ENCODE measurements at places on chromosomes 6 and 20.

DNA sequence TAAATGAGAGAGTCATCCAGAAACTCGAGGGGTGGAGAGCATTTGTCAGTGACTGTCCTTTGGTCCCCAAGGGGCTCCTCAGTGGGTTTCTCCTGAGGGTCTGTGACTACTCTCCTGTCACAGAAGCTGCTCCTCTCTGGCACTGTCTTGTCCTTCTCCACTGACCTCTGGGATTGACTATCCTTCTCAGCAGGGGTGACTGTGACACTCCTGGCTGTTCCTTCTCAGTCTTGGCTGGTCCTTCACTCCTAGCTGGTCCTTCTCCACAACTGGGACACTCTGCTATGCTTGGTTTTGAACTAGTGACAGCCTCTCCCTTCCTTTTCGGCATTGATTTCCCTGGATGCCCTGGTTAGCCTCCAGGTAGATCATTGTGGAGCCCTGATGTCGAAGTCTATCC lies 33.5 kb downstream of the DYNLT1 start:
- DNase-seq, result no peak

GRCh38 chr6:68726337-68726736 lies 91.3 kb downstream of the ADGRB3 start:
- DNase-seq, result no peak

DNA sequence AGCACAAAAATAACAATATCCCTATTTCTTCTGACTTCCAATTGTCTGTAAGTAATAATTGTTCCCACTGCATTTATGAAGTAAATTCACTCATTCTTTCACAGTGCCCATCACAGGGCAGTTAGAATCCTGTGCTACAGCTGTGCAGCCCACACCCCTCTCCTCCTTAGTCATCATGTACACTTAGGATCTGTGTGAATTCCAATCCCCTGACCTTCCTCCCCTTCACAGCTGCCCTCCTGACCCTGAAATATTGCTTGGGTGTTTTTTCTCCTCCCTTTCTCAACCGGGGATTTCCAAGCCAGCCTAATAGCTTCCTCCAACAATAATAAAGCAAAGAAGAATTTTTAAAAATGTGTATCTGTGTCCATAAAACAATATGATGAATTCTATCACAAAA lies 91.5 kb upstream of the BEND6 start:
- DNase-seq, result no peak

DNA sequence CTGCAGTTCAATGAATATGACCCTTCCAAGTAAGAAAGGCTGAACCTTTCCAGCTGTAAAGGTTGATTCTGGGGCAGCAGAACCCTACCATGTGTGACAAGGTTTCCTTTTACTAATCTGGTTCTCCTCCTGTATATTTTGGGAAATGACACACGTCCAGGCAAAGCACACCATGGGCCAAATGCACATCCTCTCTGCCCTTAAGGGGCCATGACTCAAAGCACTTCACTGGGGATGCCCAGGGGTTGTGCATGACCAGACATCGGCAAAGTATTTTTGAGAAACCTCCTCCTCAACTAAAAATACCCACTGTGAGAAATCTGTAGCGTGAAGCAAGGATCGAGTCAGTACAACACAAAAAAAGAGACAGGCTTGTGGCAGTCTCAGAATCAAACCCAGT lies 174.7 kb downstream of the BACH2 start:
- no peak for DNase-seq

DNA sequence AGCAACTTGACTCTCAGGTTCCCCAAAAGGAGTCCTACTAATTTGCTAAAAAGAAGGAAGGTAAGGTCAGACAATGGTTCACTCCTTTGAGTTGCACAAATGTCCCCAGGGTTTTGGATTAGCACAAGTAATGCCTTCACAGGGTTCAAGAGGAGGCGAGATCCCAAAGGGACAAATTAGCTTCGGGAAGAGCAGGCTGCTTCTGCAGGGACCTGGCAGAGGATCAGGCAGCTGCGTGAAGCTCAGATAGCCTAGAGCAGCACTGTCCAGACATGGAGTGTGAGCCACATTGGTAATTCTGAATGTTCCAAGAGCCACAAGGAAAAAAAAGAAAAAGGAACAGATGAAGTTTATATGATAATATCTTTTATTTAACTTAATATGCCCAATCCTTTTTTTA lies 115.4 kb downstream of the CFAP61 start:
- DNase-seq, result no peak

GRCh38 chr6:28105245-28105639 lies 19.2 kb upstream of the ZSCAN16 start:
- no peak for DNase-seq

- DNase-seq, result no peak
These were observed 200.9 kb downstream of the EDN1 start for GRCh38 chr6:12490904-12491571.

DNA sequence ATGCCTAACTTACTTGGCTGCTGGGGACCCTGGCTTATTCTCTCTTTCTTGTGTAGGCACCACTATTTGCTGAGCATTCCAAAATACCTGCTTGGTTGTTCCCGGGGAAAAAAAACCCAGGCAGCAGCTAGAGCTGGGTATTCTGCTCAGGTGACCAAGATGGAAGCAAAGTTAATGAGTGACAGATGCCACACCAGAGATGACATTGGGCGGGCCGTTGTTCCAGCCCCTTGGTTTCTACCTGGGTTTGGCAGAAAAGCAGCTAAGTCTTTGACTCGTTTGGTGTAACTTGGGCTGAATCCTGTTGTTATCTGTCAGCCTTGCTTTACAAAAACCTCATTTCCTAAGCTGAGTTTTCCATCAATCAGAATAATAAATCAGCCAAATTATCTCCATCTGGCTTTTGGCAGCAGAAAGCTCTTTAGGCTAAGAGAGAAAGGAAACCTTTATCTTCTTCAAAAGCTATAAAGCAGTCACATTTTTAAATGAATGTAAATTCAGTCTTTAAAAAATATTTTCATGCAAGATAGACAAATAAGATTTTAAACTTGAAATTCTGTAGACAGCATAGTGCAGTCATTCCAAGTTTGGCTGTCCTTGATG lies 202.0 kb upstream of the GMDS start:
- no peak for DNase-seq

- no peak for DNase-seq
These were observed 3.6 kb downstream of the ADISSP start for GRCh38 chr20:3763671-3764601.

GRCh38 chr20:40688129-40689099 lies 622 bp downstream of the MAFB start:
- DNase-seq, result no peak

DNA sequence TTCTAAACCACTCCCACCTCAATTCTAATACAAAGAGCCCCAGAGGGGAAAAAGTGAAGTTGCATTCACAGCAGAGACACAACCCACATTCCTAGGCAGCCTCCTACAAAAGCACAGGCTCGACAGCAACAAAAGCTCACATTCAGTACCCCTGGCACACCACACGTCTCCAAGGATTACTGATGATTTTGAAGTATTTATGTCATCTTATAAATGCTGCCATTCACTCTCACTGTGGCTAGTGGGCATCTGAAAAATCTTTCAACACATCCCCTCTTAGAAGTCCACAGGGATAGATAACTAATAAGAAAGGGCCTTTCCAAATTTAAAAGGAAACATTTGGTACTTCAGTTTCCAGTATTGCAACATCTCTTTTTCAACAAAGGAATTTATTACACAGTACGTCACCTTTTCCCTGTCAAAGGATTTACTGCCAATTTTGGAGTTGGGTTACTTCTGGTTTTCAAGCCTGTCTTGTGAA lies 146.7 kb downstream of the TASP1 start:
- no peak for DNase-seq

DNA sequence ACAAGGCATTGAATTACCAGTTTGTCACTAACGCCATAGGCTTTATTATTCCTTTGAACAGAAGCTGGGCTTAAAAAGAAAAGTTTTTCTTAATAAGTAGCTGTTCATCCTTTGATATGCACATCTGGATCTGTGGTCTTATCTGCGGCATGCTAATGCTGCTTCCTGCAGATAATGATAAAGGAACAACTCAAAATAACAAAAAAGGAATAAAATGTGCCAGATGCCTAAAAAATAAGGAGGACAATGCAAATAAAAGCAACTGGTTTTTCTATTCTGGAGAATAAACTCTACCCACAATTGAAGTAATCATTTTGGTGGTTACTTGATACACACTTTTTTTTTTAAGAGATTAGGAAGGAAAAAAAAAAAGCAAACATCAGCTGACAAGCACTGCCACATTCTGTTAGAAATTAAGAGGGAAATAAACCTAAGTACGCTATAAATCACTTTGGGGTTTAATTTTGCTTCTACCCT lies 156.8 kb upstream of the SALL4 start:
- DNase-seq, result no peak

- no peak for DNase-seq
These were observed 96.0 kb downstream of the RIMS1 start for GRCh38 chr6:71982389-71982788.

DNA sequence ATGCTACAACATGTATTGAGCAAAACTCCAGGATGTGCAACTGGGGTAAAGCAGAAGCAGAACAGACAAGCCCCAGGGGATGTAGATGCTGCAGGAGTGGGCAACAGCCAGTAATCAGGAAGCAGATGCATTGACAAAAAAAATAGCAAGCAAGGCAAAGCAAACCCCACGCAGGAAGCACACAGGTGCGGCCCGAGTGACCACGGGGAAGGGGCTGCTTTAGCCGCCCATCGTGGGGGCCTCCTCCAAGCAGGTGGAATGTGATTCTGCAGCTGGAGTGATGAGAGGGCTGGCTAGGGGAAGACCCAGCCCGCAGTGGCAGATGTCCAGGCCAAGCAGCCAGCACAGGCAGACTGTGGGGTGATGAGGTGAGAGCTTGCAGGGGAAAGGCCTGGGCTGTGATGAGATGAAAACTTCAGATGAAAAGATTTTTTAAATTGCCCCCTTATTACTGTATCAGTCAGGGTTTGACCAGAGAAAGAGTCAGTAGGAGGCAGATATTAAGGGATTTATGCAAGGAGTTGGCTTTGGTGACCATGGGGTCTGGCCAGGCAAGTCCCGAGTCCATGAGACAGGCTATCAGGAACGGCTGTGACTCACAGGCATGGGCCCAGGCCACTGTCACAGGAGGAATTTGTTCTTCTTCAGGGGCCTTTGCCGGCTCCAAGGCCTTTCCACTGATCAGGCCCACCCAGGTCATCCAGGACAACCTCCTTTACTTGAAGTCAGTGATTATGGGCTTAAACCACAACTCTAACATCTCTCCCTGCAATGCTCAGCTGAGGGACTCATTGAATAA lies 207.6 kb downstream of the ANKRD60 start:
- no peak for DNase-seq
